A172 (cell line): ENCODE measurements at places on chromosomes 5 and 9.
A peak's percentile ranks its signal among the peaks of the same experiment; 100 is the strongest.

GRCh38 chr5:157994906-157995519 is 136.1 kb upstream of the CLINT1 start:
- DNase-seq = peak; percentile 64

- no peak for DNase-seq
Observed at GRCh38 chr9:131754846-131755245, 15.0 kb upstream of the RAPGEF1 start.

DNA sequence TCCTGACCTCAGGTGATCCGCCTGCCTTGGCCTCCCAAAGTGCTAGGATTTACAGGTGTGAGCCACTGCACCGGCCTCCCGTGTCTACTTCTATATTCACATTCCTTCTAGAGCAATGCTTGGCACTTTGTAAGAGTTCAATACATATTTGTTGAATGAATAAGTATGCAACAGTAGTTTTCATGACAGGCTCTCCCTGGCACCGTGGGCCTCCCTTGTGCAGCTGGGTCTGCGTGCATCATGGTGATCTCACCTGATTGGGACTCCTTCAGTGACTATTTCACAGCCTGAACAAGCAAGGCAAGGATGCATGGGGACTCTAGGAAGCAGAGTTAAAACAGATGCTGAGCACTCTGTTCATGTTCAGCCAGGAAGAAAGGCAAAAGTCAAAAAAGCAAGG is 6.8 kb upstream of the ZBTB34 start:
- no peak for DNase-seq

GRCh38 chr9:118734696-118735095 is 634.5 kb downstream of the BRINP1 start:
- no peak for DNase-seq

- peak; percentile 69 for DNase-seq
Observed at GRCh38 chr9:136787690-136788400, 3.3 kb upstream of the TMEM141 start.

- DNase-seq = no peak
Observed at GRCh38 chr5:167051402-167051768, 1240.1 kb upstream of the WWC1 start.

DNA sequence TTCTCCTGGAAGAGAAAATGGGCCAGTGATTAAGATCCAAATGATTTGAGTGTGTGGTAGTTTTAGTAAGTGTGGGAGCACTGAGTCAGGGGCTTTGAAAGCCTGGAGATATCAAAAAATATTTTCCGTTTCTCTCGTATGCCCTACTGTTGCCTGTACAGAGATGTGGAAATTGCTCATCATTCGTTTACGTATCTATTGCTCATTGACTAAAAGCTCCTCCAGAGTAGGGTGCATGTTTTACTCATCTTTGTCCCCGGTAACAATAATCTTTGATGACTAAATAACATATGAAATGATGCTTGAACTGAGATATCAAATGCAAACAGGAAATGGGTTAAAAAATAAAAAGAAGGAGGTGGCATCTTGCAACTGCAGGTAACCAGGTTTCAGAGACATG is 114.2 kb upstream of the FST start:
- no peak for DNase-seq

- peak; percentile 27 for DNase-seq
Observed at GRCh38 chr5:72511774-72512592, 4.8 kb upstream of the ZNF366 start.

- no peak for DNase-seq
Observed at GRCh38 chr5:17219006-17219422, 1.6 kb downstream of the BASP1 start.

DNA sequence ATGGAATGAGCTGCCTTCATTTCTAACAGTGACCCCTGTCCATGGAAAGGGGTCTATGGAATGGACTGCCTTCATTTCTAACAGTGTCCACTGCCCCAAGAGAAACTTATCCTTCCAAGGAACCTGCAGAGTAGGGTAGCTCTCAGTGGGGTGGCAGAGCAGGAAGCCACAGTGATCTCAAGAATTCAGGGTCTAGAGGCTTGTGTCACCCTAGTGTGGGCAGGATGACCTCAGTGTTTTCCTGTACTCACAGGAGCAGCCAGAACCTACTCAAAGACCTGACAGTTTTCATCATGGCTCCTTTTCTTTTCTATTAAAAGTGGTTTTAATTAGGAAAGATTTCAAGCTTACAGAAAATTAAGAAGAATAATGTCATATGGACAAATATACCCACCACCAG is 27.5 kb downstream of the SEC61B start:
- no peak for DNase-seq

DNA sequence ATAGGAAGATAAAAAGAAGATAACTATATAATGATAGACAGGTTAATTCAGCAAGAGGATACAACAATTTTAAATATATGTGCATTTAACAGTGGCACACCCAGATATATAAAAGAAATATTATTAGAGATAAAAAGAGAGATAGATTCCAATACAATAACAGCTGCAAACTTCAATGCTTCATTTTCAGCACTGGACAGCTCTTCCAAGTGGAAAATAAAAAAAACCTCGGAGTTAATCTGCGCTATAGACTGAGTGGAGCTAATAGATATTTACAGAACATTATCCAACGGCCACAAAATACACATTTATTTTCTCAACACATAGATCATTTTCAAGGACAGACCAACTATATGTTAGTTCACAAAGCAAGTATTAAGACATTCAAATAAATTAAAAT is 1229.5 kb upstream of the CDH6 start:
- peak; percentile 11 for DNase-seq

DNA sequence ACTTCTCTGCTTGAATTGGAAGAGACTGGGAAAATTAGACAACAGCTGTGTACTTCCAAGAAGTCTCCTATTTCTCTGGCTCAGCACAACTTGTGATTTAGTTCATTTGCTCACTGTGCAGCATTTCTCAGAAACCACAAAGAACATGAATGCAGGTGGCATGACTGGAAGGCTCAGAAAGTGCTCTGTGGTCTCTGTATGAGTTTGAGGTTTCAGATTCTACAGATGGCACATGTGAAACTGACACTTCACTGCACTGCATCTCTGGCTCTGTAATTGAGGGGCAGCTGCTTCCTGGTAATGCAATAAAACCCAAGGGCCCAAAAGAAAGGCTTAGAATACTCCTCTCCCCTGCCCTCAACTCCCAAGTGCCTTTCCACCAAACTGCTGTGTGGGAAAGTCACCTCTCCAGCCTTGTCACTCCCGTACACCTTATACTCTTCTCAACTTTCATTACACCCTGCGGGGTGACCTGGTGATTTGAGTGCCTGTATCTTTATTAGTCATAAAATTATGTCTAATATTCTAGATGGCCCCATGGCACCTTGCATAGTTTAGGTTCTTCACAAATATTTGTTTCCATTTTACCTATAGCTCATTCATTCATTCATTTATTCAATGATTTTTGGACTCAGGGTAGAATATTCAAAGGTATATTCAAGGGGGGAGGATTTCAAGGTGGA is 82.5 kb downstream of the ESM1 start:
- DNase-seq = no peak

DNA sequence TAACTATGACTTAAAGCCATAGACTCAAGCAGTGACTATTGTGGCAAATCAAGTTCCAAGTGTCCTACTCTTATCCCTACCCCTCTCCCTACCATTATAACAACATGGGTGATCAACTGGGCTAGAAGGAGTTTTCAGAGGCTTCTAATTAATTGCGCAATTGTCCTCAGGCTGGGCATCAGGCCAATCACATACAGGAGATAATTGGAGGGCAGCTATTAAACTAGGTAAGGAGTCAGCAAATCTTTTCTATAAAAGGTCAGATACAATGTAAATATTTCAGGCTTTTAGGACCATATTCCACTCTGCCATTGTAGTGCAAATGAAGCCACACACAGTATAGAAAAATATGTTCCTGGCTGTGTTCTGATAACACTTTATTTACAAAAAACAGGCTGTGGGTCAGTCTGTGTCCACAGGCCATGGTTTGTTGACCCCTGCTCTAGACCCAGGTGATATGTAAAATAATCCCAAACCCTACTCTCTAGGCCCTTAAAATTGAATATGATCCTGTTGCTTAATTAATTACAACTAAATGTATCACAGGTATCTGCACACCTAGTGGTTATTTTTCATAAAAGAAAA is 141.4 kb upstream of the PIK3R1 start:
- no peak for DNase-seq

- no peak for DNase-seq
Observed at GRCh38 chr9:22522206-22522740, 75.6 kb downstream of the DMRTA1 start.

GRCh38 chr5:136529081-136529480 is 163.7 kb upstream of the TRPC7 start:
- peak; percentile 31 for DNase-seq

GRCh38 chr5:172885597-172886340 is 51.7 kb downstream of the ERGIC1 start:
- no peak for DNase-seq

DNA sequence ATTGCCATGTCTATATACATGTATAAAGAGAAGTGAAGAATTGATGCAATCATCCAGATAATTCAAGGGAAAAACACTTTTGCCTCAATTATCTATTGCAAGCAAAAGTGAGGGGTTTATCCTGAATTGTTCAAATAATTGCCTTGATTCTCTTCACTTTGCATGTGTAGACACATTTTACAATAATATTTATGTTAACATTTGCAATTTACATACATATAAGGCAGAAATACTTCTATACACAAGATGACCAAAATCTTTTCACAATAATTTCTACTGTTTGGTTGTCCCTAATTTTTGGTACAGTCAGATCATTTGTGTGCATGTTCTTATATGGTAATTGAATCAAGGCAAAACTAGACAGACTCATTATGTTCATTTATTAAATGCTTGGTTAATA is 285.3 kb upstream of the TMEM161B start:
- no peak for DNase-seq

DNA sequence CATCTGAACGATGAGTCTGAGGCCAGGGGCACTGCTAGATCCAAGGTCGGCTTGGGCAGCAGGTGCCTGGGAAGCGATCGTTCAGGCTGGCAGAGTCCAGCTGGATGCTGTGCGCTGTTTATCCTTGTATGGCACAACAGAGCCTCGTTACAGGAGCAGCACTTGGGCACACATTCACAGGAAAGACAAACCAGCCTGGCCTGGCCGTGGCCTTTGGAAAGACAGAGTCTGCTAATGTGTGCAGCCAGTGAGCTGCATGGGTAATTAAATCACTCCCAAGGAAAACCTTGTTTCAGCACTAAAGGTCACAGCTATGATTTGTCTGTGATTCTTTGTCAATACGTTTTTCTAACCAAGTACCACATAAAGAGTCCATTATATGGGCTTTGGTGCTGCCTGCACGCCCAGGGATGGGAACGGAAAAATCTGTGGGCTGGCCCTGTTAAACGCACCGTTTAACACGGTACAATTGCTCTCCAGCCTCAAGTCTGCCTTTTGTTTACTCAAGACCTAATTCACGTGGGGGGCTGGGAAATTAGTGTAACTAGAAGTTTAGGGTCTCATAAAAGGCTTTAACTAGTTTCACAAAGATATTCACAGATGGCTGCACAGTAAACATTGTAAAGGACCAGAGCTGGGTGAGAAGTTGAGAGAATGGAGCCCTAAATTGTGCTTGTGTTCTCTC is 509.3 kb downstream of the KDM4C start:
- DNase-seq = no peak

DNA sequence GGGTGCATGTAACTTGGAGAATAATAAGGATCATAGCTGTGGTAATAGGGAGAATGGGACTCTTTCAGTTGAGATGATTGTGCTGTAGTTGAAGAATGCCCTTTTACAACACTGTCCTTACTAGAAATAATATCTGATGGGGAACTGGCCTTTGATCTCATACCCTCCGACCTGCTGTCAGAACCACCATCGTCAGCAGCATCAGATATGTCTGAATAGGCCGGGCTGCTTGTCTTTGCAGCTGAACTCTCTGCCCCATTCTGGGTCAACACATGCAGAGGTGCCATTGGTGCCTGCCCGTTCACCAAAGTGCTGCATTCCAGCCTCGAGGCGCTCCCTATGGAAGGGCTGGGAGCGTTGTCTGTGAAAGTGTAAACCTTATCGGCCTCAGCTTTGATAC is 99.1 kb downstream of the ZNF608 start:
- no peak for DNase-seq

DNA sequence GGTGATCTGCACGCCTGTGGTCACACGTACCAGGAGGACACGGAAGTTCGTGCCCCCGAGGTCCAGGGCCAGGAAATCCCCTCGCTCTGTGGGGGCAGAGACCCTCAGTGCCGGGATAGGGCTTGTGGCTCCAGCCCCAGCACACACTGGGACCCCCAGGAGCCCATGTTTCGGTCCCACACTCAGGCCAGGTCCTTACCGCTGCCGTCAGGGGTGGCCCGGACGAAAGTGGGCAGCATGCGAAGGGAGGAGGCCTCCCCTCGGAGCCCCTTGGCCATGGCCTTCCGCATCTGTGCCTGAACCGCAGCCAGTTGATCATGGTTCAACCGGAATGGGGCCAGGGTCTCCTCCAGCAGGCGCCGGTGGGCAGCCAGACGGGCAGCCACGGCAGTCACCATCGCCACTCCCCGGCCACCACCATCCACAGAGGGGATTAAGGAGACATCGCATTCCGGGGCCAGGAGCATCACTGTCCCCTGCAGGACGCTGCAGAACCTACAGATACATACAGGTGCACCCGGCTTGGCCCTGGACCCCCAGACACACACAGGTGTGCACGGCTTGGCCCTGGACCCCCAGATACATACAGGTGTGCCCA is 11.8 kb downstream of the HK3 start:
- no peak for DNase-seq

- DNase-seq = no peak
Observed at GRCh38 chr5:32030686-32031085, 143.4 kb downstream of the GOLPH3 start.

- DNase-seq = no peak
Observed at GRCh38 chr5:74725331-74725730, 40.3 kb downstream of the HEXB start.

DNA sequence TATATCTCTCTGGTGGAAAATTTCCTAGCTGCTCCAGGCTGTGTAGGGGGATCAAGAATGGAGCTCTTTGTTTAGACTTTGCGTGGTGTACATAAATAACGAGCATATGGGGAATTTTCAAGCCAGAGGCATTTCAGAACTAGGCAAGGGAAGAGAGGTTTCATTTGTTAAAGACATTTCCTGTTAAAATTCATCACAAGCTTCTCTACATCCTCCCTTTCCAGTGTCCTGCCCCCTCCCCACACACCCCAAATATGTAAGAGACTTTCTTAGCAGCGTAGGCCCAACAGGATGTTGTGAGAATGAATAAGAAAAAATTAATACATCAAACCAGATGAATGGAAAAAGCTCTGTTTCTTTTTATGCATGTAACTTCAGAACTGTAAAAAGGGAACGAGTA is 150.3 kb downstream of the GPBP1 start:
- DNase-seq = no peak
